MV-4-11 (cell line): ENCODE measurements at places on chromosomes 6 and 20.

DNA sequence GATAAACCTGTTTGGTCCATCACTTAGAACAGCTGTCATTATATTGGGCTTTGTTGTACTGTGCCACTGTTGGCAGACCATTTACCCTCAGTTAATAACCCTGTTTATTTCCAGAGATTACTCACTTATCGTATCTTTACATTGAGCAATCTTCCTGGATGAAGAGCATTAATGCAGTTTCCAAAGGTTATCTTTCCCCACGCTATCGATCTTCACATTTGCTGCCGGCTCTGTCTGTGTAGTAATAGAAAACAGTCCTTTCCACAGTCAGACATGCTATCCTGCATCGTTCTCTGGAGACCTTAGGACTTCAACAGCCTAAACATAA lies 27.4 kb downstream of the GHRH start:
- DNase-seq: no peak

- DNase-seq: peak; percentile 99
These were observed 344.0 kb downstream of the PLCB1 start for GRCh38 chr20:8476021-8476420.

GRCh38 chr6:104357928-104358327 lies 501.8 kb downstream of the HACE1 start:
- DNase-seq: no peak

GRCh38 chr6:102389994-102390393 lies 996.5 kb downstream of the GRIK2 start:
- DNase-seq: no peak

- no peak for DNase-seq
These were observed 34.9 kb downstream of the UBD start for GRCh38 chr6:29524444-29525310.

DNA sequence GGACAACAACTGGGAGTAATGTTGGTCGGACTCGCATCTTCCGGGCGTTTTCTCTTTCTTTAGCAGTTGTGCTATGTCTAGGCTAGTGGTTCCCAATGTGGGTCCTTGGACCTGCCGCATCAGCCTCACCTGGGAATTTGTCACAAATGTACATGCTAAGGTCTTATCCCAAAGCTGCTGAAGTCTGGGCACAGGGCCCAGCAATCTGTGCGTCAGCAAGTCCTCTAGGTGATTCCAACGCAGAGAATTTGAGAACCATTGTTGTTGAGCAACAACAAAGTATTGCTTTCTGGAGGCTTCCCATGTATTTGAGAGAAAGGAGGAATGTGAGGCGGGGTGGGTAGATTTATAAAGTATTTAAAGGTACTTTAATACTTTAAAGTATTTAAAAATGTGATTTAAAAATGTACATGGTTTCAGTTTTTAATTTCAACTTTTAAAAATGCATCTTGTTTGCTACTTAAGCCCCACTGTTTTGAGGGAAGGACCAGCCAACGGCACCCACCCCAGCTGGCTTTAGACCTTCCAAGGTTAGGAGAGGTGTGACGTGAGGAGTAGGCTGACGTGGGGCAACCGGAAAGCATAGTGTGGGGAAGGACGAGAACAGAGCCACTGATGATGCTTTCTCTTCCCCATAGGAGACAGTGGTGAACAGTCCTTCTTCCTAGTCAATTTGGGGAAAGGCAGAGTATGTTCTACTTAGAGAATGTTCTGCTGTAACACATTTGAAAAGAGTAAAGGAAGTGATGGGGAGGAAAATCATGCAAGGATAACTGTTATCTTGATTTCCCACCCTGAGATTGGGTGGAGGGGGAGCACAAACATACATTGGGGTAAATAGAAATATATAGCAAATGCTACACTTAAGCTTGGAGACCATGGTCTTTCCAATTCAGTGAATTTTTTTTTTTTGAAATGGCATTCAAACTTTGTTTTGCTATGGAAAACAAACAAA lies 4.3 kb downstream of the UST start:
- DNase-seq: peak; percentile 9

GRCh38 chr6:19803331-19804204 lies 33.6 kb upstream of the ID4 start:
- DNase-seq: no peak

DNA sequence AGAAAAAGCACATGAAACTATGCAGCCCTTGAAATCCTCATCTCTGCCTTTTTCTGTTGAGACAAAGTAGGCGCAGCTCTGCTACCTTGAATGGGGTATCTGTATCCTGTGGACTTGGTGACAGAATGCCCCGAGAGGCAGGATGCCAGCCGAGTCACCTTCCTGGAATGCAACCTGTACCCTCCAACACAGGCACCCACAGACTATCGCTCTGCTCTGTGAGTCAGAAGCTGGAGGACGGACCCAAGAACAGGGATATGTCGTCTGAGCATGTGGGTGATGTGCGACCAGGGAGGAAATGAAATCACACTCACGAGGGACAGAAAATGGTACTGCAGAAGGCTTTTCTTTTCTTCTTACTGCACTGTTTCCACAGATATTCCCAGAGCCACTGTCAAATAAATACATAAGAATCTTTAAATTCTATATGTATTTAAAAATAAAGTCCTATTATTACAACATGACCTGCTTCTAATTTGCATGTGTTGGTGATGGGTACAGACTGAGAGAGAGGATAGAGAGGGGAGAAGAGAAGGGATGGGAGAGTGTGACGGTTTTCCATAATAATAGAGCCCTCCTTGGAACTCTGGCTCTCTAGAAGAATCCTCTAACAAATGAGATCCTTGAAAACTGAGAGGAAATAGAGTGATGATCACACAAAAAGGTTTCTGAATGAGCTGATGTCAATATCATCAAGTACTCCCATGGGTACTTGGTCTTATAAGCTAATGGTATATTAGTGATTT lies 308.1 kb downstream of the FOXC1 start:
- no peak for DNase-seq

- DNase-seq: no peak
These were observed 71.8 kb downstream of the ARHGAP18 start for GRCh38 chr6:129638055-129638684.

DNA sequence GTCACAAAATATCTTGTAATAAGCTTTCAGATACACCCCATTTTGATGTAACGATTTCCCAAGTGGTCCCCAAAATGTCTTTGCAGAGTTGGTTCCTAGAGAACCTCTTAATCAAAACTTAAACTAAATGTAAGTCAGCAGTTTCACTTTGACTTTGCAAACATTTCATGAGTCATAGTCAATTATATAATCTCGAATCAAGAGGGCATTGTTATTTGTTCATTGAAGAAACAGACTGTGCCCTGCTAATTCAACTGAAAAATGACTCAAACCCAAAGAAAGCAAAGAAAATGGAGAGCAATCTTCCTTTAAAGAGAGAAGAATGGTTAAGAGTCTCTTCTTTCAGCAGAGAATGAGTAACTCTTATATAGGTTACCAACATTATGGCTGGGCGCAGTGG lies 58.3 kb downstream of the IPCEF1 start:
- peak; percentile 36 for DNase-seq

GRCh38 chr6:42899871-42900270 lies 16.0 kb upstream of the PTCRA start:
- no peak for DNase-seq

- peak; percentile 63 for DNase-seq
These were observed 53.6 kb downstream of the CDC40 start for GRCh38 chr6:110233770-110234374.

DNA sequence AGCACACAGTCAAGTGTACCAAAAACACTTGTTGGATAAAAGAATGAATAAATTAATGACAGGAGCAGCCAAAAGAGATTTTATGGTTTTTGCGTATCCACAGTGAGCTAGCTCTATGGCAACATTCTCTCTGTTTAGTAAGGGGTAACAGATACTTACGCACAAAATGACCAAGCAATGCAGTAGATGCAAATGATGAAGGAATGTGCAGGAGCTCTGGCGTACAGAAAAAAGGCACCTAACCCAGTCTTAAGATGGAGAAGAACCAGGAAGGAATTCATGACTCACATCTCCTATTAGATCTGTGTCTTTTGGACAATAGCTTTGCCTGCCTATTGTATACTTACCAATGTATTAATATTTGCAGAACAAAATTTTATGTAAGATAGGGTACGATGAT lies 191.9 kb upstream of the PREP start:
- no peak for DNase-seq

DNA sequence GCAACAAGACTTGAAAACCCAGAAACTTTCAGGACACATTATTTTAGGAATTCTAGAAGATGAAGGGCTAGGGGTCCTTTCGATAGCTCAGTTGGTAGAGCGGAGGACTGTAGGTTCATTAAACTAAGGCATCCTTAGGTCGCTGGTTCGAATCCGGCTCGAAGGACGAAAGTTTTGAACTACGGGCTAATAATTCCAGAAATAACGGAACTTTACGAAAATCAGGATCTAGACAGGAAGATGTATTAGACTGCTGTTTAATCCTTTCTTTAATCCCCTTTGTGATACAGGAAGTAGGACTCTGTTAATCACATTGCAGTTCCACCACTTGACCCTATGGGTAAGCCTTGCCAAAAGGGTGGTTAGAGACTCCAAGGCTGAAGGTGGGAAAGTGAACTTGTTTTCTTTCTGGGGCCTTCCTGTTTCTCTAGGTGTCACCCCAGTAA lies 21.2 kb upstream of the ABT1 start:
- peak; percentile 43 for DNase-seq

- DNase-seq: no peak
These were observed 43.1 kb upstream of the SNX9 start for GRCh38 chr6:157779705-157780604.

- peak; percentile 32 for DNase-seq
These were observed 12.0 kb downstream of the ZCCHC3 start for GRCh38 chr20:309306-309840.

DNA sequence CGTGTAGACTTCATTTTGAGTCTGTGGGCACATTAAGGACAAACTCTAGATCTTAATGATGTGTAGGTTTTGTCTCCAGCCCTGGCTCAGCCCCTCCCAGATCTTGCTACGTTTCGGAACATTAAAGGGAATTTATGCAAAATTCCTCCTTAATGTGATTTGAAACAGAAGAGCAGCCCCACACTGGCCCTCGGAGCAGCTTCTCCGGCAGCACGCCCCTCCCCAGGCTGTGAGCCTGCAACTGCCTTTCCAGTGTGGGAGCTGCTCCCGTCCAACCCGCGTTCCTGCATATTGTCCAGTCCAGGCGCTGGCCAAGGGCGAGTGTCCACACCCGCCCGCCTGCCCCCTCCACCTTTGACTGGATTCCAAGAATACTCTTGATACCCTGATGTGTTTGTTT lies 257.2 kb downstream of the TAF4 start:
- no peak for DNase-seq

GRCh38 chr20:58623579-58624473 lies 27.3 kb upstream of the STX16 start:
- DNase-seq: peak; percentile 41

- DNase-seq: no peak
These were observed 26.5 kb upstream of the MYCT1 start for GRCh38 chr6:152671171-152671570.

DNA sequence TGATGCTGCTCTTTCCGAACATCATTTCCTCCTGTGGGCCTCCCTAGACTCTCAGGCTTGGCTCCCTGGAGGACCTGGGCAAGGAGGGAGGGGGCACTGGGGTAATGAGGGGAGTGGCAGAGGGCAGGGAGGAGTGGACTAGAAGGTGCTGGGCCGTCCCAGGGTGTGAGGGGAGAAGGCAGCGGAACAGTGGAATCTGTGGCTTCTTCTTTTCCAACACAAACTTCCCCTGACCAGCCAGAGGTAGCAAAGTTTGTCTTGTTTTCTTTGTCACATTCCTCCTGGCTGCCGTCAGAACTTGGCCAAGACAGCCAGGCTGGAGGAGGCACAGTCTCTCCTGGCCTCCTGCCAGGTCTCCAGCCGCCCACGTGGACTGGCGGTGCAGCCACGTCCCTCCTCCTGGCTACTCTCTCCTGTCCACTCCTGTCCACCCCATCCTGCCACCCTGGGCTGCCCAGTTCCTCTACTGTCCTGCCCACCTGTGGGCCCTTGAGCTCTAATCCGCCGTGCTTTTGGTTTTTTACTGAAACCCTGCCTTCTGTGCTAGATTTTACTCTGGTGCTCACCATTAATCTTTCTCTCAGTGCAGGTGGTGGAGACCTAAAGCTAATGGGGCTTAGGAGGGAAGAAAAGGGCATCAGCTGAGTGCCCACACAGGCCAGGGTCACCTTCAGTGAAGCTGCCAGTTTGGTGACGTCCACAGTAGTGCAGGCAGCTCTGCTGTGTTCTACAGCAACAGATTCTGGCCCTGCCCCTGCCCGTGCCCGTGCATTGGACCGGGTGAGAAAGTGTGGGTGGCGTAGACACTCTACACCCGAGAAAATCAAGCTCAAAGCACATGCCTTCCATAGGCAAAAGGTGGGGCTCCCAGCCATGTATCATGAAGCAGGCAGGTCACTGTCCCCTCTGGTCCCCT lies 2.8 kb upstream of the CDSN start:
- DNase-seq: no peak

GRCh38 chr20:46605978-46606816 lies 45.1 kb downstream of the SLC13A3 start:
- no peak for DNase-seq

DNA sequence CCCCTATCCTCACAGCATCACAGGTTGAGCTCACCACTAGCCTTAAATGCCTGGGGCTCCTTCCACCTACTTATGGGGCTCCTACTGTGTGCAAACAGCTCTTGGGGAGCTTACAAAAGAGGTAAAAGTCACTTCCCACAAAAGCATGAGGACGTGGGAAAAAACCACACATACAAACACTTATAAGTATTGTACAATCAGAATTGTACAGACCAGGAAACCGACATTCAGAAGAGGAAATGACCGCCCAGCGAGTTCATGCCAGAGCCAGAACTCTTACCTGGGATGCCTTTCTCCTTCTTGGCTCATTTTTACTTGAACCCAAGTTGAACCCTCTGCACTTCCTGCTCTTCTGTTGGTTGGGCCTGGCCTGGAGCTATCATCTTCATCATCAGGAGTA lies 6.3 kb upstream of the PPP1R16B start:
- DNase-seq: peak; percentile 76

DNA sequence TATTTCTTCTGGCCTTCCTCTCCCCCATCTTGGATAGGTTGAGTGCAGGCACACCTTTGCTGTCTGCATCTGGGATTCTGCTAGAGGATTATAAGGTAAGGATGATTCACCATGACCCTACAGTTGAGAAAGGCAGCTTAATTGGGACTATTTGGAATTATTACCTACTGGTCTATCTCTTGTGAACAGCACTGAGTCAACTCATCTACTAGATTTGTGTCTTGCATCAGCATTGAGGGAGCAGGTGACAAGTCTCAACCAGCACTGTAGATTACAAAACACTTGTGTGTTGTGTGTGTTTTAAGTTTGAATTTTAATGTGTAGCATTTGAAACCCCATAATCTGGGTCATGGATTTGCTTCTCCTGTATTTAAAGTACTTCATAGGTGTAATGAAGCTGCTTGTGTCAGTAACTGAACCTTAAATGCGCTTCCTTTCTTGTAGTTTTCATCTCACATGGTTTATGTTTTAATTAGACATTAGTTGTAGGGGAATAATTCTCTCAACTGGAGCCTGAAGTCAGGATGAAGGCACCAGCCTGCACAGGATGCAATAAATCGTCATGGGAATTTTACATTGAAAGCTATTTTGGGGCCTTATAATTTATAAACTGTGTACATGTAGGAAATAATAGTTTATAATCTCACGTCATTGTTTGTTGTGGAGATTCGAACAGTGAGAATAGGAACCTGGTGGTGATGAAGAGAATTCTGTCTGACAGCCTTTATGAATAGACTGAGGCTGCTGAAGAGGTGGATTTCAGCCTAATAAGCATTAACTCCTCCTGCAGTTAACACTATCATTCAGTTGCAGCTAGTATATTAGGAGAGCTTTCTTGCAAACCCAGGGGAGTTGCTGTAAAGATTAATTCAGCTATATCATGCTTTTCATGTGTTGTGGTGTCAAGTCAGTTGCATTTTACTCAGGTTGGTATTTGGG lies 125.1 kb downstream of the JARID2 start:
- DNase-seq: no peak

- no peak for DNase-seq
These were observed 13.8 kb downstream of the STX16 start for GRCh38 chr20:58664883-58665282.
